ENCODE measurements at places on chromosomes 13 and 19. TPM values are rescaled to one million over a fixed set of nuclear protein-coding genes. Genes with fewer than 3 reads are reported as not detected.

- no peak for DNase-seq
- peaks cover 94% of the 10 kb centered on the region for H3K27me3 ChIP-seq
- no peaks in the 10 kb centered on the region for H3K36me3 ChIP-seq
Measured at GRCh38 chr19:33715462-33715861, 81.2 kb upstream of the KCTD15 start.

GRCh38 chr13:37409756-37410155, 188.8 kb downstream of the POSTN start:
- H3K4me3 ChIP-seq, result no peak overlapping the region
- H3K36me3 ChIP-seq, result no peaks in the 10 kb centered on the region
- no peak for DNase-seq
- H3K27ac ChIP-seq, result no peak overlapping the region

GRCh38 chr13:26476111-26476781, 81.2 kb upstream of the WASF3 start:
- H3K27ac ChIP-seq, result no peak overlapping the region
- H3K4me1 ChIP-seq, result peaks cover 14% of the 10 kb centered on the region
- H3K36me3 ChIP-seq, result no peaks in the 10 kb centered on the region

GRCh38 chr13:19283836-19284235, 102.2 kb upstream of the TUBA3C start:
- no peaks in the 10 kb centered on the region for H3K27me3 ChIP-seq
- no peaks in the 10 kb centered on the region for H3K4me1 ChIP-seq

DNA sequence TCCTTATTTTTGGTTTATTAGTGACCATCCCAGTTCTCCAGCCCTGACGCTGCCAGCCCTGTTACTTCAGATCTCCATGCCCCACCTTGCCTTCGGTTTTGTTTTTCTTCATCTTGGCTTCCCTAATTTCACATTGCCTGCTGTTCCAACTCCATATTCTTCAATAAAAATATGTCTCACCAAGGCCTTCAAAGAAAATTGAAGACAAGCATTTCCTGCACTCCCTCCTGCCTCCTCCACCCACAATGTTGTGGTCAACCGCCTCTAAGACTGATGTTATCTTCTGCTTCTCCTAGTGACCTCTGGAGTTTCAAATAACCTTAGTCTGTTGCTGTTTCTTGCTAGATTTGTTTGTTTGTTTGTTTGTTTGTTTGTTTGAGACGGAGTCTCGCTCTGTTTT, 14.6 kb downstream of the PLD3 start:
- DNase-seq, result no peak
- H3K27me3 ChIP-seq, result no peaks in the 10 kb centered on the region

- no peak for DNase-seq
- H3K27ac ChIP-seq, result no peak overlapping the region
- no peaks in the 10 kb centered on the region for H3K27me3 ChIP-seq
- no peak overlapping the region for H3K4me3 ChIP-seq
- no peaks in the 10 kb centered on the region for H3K36me3 ChIP-seq
Measured at GRCh38 chr13:48567515-48568369, 34.9 kb upstream of the RCBTB2 start.

- H3K27me3 ChIP-seq, result no peaks in the 10 kb centered on the region
- DNase-seq, result no peak
- H3K36me3 ChIP-seq, result peaks cover 19% of the 10 kb centered on the region
- H3K4me3 ChIP-seq, result no peak overlapping the region
Measured at GRCh38 chr13:98487016-98487415, 89.9 kb downstream of the STK24 start.

DNA sequence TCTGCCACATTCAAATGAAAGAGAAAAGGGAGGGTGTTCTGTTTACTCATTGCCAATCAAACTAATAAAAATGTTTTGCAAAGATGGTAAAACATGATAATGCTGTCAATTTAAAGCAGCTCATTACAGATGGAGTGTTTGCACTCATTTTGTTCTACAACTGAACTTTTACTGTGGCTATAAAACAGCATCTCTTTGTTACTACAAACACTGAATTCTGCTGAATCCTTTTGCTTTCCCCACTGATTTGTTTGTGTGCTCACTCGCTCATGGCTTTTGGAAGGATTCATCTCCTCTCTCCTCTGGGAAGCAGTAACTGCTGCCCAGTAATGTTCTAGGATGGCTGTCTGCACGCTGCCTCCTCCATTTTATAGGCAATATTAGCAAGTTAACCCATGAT, 434.5 kb downstream of the PCDH9 start:
- no peaks in the 10 kb centered on the region for H3K36me3 ChIP-seq
- no peak overlapping the region for H3K4me3 ChIP-seq
- H3K4me1 ChIP-seq, result no peaks in the 10 kb centered on the region
- no peak for DNase-seq
- no peaks in the 10 kb centered on the region for H3K27me3 ChIP-seq

GRCh38 chr13:109652531-109652930, 133.9 kb downstream of the IRS2 start:
- H3K27me3 ChIP-seq, result no peaks in the 10 kb centered on the region
- H3K4me3 ChIP-seq, result no peak overlapping the region
- no peak overlapping the region for H3K27ac ChIP-seq
- H3K36me3 ChIP-seq, result no peaks in the 10 kb centered on the region
- no peak for DNase-seq

DNA sequence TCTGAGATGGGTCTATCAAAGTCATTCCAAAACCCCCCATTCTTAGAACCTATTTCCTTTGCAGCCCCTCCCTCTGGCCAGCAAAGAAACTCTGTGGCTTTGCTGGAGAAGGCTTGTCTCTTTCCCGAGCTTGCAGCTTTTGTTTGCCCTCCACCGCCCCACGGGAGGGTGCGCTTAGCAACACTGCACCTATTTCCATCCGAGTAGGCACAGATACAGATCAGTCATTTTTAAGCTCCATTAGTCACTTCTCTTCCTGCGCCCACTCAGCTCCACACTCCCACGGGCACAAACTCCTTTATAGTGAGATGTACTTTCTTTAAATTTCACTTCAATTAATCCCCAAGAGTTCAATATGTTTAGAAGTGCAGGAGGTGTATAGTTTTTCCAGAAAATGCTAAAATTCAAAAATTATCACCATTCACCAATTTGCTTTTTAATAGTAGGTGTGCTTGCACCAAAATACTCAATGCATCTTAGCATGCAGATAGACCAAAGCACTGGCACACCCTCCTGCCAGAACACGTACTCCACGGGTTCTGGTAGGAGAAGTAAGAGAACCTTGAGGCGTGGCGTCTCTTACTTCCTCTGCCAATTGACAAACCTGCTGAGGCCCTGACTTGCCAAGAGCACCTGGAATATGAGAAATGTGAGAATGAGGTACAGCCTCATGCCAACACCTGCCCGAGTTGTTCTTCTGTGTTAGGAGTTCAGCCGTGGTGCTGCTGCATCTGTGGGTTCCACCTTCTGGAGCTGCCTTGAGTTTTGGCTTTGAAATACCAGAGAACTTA, 183.7 kb downstream of the TEX29 start:
- no peaks in the 10 kb centered on the region for H3K36me3 ChIP-seq
- H3K4me3 ChIP-seq, result no peak overlapping the region
- no peak overlapping the region for H3K27ac ChIP-seq
- no peaks in the 10 kb centered on the region for H3K27me3 ChIP-seq
- H3K4me1 ChIP-seq, result no peaks in the 10 kb centered on the region

DNA sequence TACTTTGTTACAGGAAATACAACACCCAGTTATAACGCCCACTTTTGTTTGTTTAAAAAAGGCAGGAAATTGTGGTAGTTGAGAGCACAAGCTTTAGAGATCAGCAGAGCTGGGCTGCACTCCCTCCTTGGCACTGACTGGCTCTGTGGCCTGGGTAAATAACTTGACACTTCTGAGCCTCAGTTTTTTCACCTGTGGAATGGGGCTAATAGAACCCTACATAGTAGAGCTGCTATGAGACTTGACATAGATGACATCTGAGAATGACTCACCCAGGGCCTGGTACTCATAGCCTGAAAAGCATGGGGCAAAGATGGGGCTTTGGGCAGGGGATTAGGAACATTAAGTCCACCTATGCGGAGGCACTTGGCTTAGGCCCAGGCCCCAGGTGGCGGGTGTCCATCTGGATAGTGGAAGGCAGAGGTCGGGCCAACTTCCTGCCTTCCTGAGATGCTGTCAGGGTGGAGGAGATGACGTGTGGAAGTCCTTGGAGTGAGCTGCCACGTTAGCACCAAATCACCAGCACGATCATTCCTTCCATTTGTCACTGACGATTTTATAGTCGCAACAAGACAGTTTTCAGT, 159.1 kb downstream of the KATNAL1 start:
- H3K4me1 ChIP-seq, result peaks cover 6% of the 10 kb centered on the region
- H3K4me3 ChIP-seq, result no peak overlapping the region

DNA sequence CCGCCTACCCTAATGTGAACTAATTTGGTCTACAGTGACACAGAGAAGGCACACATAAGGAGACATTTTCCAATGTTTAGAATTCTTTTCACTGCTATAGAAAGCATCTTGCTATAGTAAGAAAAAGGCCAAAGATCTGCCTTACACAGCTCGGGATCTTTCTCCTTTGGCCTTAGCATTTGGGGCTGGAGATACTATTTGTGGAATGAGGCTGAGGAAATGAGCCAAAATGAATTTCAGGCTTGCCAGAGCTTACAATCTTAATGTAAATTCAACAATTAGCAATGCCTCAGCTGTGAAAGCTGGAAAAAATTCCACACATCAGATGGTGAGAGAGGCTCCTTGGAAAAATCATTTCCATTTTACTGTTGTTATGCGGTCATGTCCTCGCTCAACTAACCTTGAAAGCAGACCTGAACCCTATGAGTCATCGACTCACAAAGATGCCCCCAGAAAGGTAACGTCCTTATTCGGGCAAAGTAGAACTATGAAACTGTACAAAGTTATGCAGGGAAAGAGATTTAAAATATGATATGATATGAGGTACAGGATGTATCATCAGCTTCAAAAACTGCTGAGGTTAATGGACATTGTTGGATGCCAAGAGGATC, 324.5 kb upstream of the NBEA start:
- H3K27me3 ChIP-seq, result no peaks in the 10 kb centered on the region
- H3K4me3 ChIP-seq, result no peak overlapping the region
- no peaks in the 10 kb centered on the region for H3K4me1 ChIP-seq
- no peaks in the 10 kb centered on the region for H3K36me3 ChIP-seq
- no peak overlapping the region for H3K27ac ChIP-seq

DNA sequence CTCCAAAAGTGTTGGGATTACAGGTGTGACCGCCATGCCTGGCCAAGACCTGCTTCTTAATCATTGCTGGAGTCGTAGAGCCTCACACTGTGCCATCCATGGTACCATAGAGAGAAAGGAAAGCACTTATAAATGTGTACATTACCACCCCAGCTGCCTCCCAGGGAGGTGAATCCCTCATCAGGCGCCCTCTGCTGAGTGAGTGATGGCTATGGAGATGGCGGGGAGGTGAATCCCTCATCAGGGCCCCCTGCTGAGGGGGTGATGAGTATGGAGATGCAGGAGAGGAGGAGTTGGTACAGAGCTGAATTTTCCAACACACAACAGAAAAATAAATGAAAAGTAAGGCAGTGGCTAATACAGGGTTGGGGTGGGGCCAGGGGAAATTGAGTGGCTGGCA, 263.4 kb downstream of the UQCRFS1 start:
- H3K4me1 ChIP-seq, result peaks cover under 1% of the 10 kb centered on the region
- H3K27ac ChIP-seq, result no peak overlapping the region
- no peaks in the 10 kb centered on the region for H3K27me3 ChIP-seq
- no peak for DNase-seq
- no peak overlapping the region for H3K4me3 ChIP-seq
- H3K36me3 ChIP-seq, result no peaks in the 10 kb centered on the region

DNA sequence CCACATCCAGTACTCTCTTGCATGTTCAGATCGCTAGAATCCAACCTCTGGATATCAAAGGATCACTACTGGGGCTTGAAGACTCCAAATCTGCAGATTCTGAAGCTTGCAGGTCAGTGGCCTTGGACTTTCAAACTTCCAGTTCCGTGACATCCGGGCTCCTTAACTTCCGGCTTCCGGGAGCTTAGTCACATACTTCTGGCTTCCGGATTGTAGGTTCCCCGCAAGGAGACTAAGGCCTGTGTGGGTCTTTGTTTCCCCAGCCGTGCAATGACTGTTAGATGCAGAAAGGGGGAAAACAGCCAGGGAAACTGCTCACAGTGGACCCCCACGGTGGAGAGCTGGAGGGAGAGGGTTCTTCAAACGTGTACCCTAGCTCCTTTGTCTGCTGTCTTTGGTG, 41.4 kb downstream of the ZNF333 start:
- no peak for DNase-seq
- no peak overlapping the region for H3K4me3 ChIP-seq
- no peaks in the 10 kb centered on the region for H3K27me3 ChIP-seq
- H3K4me1 ChIP-seq, result no peaks in the 10 kb centered on the region
- no peaks in the 10 kb centered on the region for H3K36me3 ChIP-seq
- no peak overlapping the region for H3K27ac ChIP-seq

DNA sequence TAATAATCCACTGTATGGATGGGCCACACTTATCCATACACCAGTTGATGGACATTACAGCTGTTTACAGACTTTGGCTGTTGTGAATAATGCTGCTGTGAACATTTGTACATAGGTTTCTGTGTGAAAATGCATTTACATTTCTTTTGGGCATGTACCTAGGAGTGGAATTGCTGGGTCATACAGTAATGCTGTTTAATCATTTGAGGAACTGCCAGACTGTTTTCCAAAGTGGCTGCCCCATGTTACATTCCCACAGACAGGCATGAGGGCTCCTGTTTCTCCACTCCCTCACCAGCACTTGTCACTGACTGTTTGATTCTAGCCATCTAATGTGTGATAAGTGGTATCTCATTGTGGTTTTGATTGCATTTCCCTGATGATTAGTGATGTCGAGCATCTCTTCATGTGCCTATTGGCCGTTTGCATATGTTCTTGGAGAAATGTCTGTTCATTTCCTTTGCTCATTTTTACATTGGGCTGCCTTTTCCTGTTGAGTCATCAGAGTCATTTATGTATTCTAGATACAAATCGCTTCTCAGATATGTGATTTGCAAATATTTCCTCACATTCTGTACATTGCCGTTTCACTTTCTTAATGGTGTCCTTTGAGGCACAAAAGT, 12.8 kb downstream of the TMEM255B start:
- no peak overlapping the region for H3K4me3 ChIP-seq
- no peaks in the 10 kb centered on the region for H3K36me3 ChIP-seq
- DNase-seq, result no peak
- H3K27me3 ChIP-seq, result no peaks in the 10 kb centered on the region
- H3K27ac ChIP-seq, result no peak overlapping the region

- H3K27ac ChIP-seq, result no peak overlapping the region
- no peaks in the 10 kb centered on the region for H3K4me1 ChIP-seq
- H3K27me3 ChIP-seq, result no peaks in the 10 kb centered on the region
- no peak for DNase-seq
Measured at GRCh38 chr13:54733639-54734038, 1705.0 kb downstream of the OLFM4 start.

C1QTNF9 gene
- total RNA-seq, result not detected

ZNF568 gene
- 4.9 TPM for total RNA-seq

TEKTIP1 gene
- 1.4 TPM for total RNA-seq

ALKBH6 gene
- total RNA-seq, result 56.7 TPM

TINCR gene
- 0.27 TPM for total RNA-seq

C19orf18 gene
- total RNA-seq, result 2.7 TPM

ERICH4 gene
- not detected for total RNA-seq

SPIB gene
- total RNA-seq, result 1.2 TPM

ZNF737 gene
- total RNA-seq, result 4.4 TPM

HCN2 gene
- total RNA-seq, result 0.32 TPM

RAB3A gene
- 1.9 TPM for total RNA-seq

GPC6 gene
- not detected for total RNA-seq

NUMBL gene
- 21.4 TPM for total RNA-seq

PTPRH gene
- total RNA-seq, result 43.2 TPM
